Fibroblast of skin of back (primary cell): ENCODE measurements at places on chromosomes 2 and 18.

DNA sequence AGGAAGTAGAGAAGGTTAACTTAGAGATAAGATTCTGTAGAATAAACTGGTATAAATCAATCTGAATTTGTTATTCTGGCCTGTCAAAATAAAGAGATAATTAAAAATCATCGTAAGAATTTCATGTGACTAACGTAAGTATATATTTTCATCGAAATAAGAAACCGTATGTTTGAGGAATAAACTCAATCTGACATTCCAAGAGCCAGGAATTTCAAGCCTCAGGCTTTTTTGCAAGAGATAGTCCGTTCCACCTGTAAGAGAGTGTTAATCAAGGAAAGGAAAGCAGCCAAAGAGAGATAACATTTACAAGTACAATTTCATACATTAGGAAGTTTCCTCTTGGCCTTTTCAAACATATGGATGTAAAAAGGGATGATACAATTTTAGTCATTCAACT, 701.5 kb downstream of the CBLN2 start:
- DNase-seq, result no peak

- no peak for DNase-seq
Measured at GRCh38 chr18:45316127-45316526, 299.1 kb upstream of the SLC14A2 start.

DNA sequence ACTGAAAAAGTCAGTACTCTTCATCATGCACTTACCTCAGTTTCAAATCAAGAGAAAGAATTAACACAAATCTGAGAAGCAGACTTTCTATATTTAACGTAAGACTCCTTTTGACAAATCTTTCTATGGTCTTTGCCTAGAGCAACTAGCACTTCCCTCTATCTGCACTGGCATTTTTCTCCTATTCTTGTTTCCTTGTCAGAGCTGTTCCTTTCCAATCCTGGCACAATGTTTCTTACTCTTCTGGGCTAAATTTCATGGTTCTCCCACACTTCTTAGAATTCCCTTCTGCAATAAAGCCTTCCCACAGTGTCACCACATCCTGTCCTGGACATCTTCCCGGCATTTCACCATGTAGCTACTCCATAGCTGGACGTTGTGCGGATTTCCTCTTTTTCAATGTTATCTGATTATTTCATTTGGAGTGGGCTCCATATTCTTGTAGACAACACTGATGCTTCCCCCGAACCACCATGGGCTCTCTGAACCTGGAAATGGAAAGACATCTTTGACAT, 144.7 kb upstream of the CTNNA2 start:
- no peak for DNase-seq

DNA sequence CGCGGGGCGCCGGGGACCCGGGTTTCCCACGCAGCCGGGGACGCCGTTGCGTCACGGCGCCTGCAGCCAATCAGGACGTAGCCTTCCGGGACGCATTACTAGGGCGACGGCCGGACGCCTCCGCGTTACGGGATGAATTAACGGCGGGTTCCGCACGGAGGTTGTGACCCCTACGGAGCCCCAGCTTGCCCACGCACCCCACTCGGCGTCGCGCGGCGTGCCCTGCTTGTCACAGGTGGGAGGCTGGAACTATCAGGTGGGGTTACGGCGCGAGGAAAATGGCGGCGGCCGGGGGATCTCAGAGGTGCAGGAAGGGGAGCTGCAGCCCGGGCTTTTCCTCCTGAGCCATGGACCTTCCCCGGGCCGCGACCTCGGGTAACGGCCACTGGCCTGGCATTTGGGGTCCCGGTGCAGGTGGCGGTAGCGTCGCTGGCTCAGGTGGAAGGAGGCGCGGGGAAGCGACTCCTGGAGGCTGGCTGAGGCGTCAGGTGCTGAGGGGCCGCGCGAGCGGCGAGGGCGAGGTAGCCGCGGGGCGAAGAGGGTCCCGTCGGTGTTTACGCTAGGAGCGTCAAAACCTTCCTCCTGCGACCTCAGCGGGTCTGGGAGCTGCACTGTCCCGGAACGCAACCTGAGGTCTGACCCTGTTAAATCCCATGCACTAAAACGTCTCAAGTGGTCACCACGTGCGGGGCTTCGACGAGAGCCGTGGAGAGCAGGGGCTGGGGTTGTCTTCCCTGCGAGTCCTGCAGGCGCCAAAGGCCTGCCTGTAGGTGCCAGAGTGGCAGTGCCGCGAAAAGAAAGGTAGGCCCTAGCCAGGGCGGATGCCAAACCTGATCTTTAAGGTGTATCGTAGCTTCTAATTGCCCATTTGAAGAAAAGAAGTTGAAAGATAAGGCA, at the start of gene LCLAT1:
Gene LCLAT1, plus strand, starts transcription at position 98 of the 897 bp plus-strand sequence. CDS start 78,345 bp downstream, outside the sequence.
- DNase-seq, result peak; percentile 80

GRCh38 chr2:25328152-25329085, 13.3 kb downstream of the DNMT3A start:
- DNase-seq, result no peak

GRCh38 chr2:138445227-138445626, 56.3 kb upstream of the SPOPL start:
- DNase-seq, result no peak

- DNase-seq, result no peak
Measured at GRCh38 chr2:151269798-151270568, 8.3 kb upstream of the RBM43 start.

GRCh38 chr18:75223687-75224347, 13.2 kb downstream of the TSHZ1 start:
- no peak for DNase-seq

DNA sequence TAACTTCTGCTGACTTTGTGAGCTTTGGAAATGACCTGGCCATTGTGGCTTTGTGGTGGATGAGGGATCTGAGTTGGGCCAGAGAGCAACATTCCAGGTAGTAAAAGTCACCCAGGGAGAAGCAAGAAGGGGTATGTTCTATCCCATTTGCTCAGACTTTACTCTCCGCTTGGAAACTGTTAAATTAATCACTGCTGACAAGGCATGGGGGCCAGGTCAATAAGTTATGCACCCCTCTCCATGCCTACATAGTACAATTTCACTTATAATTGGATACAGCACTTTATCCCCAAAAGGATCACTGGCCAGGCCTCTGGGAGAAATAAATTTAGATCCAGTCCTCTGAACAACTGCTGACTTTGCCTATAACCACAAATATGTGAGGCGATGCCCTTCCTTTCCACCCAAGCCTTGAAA, 92.1 kb downstream of the RPRM start:
- peak; percentile 3 for DNase-seq

- peak; percentile 88 for DNase-seq
Measured at GRCh38 chr2:65458999-65459398, 26.6 kb upstream of the SPRED2 start.

GRCh38 chr2:205130111-205130829, 552.0 kb upstream of the NRP2 start:
- peak; percentile 9 for DNase-seq

DNA sequence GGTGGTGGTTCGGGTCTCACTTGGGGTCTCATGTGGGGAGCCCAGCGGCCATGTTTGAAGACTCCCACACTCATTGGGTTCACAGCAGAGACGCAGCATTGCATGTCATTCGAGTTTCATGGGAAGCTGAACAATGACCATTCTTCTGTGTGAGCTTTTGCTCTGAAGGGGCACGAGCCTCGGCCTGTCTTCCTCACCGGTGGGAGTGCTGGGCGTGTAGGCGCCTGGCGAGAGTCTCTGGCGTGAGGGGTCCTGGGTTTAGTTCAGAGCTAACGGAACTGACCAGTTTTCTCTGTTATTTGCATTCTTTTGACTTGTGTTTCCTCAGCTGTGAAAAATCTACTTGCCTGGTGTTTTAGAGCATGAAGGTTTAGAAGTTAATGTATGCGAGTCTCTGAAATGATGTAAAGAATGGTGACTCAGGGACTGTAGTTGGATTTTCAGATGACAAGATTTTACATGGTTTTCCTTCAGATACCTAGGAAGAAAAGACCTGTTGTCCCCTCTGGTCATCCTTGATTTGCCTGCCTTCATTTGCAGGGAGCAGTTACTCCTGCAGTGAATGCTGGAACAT, 98.1 kb downstream of the ARMC9 start:
- DNase-seq, result no peak

DNA sequence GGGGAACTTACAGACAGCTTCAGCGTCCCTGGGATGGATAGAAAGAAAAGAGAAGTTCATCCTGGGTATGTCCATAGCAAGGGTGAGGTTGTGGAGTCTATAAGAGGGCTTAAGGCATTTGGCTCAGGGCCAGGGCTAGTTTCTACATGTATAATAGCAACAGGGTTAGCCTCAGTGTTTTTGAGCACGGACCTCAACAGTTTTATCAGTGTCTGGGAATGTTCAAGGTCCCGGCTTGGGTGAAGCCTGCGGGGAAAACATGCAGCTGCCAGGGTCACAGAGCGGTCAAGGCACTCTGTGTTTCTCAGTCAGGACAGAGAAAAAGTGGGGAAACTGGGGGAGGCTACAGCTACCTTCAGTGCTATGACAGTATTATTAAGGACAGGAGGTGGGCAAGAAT, 427.7 kb upstream of the HS6ST1 start:
- peak; percentile 55 for DNase-seq

DNA sequence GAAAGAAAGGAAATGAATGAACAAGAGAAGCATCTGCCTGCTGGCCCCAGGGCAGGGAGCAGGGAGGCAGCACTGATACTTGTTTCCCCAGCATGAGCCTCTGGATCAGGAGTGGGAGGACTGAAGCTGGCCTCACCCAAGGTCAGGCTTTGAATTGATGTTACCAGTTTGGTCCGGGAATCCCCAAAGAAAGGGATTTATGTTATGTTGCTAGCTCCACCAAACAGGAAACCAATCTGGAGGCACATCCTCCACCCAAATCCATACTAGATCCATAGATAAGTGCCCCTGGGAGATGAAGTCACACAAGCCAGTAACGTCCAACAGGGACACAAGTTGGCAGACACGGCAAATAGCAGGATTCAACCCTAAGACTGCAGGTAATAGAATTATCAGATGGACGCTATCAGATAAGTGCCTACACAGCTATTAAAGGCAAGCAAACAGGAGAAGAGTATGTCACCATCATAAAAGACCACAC, 85.9 kb downstream of the MTCL1 start:
- DNase-seq, result no peak

- DNase-seq, result no peak
Measured at GRCh38 chr2:8954990-8955389, 48.5 kb downstream of the MBOAT2 start.

DNA sequence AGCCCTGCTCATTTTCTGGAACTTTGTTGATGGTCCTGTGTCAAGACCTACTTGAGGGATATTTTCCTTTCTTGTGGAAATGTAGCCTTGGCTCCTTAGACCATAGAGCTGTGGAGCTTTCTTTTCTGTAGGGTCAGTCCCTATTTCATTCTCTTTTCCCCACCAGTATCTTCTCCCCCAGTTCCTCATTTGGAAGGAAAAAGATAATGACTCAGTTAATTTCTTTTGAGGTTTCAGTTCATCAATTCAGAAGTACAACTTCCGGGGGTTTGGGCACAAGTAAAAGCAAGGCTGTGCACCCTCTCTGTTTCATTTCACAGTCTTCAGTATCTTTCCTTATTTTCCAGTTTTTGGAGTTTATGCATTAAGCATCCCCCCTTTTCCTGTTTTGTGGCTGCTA, 70.7 kb downstream of the CDC42EP3 start:
- no peak for DNase-seq

- no peak for DNase-seq
Measured at GRCh38 chr2:232330068-232330999, 48.2 kb upstream of the ALPP start.

DNA sequence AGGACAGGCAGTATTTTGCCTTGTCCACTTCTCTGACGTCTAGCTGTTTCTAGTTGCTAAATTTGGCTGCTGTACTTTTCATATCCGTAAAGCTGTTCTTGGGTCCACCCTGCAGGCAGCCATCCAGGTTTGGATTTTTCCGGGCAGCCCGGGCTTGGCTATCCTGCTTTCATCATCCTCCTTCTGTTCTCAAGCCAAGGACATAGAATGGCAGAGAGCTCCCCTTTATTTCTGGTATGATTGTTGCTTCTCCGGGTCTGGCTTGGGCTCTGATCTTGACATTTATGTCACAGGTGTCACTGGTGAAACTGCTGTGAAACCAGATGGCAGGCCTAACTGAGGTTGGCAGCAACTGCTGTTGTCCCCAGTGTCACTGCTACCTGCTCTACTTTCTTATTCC, 35.5 kb downstream of the SCN2A start:
- DNase-seq, result no peak

DNA sequence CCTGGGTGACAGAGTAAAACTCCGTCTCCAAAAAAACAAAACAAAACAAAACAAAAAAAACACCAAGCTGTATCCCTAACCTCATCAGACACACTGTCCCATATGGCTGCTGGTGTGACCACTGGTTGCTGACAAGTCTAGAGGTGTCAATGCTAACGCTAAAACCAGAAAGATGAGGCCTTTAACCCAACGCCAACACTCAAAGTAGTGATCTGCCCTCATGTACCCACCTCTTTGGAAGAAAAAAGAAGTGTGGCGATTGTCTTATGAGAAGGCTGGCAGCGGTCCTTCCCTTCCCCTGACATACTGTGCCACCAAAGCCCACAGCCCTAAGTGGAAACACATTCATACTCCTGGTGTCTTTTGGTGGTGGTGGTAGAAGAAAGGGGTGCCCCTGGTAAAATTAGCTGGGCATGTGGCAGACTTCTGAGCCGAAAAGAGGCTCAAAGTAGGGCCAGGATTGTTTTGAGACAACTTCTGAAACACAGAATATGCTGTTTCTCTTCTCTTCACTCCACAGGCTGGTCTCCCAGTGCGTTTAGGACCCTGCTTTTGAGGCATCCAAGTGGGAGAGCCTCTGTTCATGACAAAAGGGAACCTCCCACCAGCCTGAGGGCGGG, 9.8 kb downstream of the SERTAD2 start:
- DNase-seq, result no peak

- DNase-seq, result no peak
Measured at GRCh38 chr2:7146151-7146550, 228.9 kb downstream of the RNF144A start.

- no peak for DNase-seq
Measured at GRCh38 chr2:45379399-45380087, 231.5 kb downstream of the SRBD1 start.
